ENCODE measurements at places on chromosomes 11 and 22. TPM values are rescaled to one million over a fixed set of nuclear protein-coding genes. Genes with fewer than 3 reads are reported as not detected.

Gene ACTN3
- not detected for total RNA-seq

Gene A4GALT
- total RNA-seq, result not detected

Gene APOL4
- total RNA-seq, result not detected

Gene TLCD5
- 0.42 TPM for total RNA-seq

Gene PHF21B
- not detected for total RNA-seq

GRCh38 chr11:23866641-23867040, 630.2 kb upstream of the LUZP2 start:
- H3K4me3 ChIP-seq, result no peak overlapping the region
- no peak for DNase-seq
- H3K36me3 ChIP-seq, result no peaks in the 10 kb centered on the region
- H3K4me1 ChIP-seq, result no peaks in the 10 kb centered on the region

DNA sequence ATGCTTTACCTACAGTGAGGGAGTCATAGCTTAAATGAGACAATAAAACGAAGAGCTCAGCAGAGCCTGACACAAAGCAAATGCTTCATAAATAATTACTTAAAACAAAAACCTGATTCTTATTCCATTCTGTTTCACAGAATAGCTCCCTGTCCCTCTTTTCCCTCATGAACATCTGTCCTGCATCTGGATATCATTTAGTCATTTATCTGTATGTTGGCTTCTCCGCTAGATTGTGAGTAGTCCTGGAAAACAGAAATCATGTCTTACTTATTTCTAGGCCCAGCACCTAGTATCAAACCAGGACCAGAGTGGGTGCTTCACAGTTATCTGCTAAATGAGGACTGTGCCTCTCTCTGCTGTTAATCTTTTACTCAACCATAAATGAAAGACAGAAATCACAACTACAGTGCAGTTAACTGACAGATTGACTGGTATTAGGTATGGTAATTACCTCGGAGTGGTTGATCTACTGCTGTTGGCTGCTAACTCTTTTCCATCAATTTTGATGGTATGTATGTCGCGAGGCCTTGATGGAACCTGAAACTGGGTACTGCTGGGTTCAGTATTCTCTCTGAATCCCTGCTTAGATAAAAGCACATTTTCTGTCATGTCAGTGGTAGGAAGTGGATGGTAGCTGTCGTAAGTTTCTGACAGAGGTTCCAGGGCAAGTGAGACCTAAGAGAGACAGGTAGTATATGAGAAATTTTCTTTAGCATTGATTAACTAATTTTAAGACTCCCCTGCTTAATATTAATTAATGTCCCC, 31.5 kb downstream of the C2CD3 start:
- no peaks in the 10 kb centered on the region for H3K27me3 ChIP-seq
- no peaks in the 10 kb centered on the region for H3K4me1 ChIP-seq
- no peak overlapping the region for H3K27ac ChIP-seq
- no peak for DNase-seq
- peaks cover 26% of the 10 kb centered on the region for H3K36me3 ChIP-seq

GRCh38 chr22:26617271-26618199, at the start of gene CRYBB1:
Gene CRYBB1, minus strand, starts transcription at chr22:26618027. Its CDS starts 1,708 bp downstream, at chr22:26616319.
- H3K27ac ChIP-seq, result no peak within 1 kb of the TSS
- no peak for DNase-seq
- H3K4me1 ChIP-seq, result no peaks in the 10 kb centered on the region
- no peaks in the 10 kb centered on the region for H3K27me3 ChIP-seq
- no peaks in the 10 kb centered on the region for H3K36me3 ChIP-seq
- no peak within 1 kb of the TSS for H3K4me3 ChIP-seq

DNA sequence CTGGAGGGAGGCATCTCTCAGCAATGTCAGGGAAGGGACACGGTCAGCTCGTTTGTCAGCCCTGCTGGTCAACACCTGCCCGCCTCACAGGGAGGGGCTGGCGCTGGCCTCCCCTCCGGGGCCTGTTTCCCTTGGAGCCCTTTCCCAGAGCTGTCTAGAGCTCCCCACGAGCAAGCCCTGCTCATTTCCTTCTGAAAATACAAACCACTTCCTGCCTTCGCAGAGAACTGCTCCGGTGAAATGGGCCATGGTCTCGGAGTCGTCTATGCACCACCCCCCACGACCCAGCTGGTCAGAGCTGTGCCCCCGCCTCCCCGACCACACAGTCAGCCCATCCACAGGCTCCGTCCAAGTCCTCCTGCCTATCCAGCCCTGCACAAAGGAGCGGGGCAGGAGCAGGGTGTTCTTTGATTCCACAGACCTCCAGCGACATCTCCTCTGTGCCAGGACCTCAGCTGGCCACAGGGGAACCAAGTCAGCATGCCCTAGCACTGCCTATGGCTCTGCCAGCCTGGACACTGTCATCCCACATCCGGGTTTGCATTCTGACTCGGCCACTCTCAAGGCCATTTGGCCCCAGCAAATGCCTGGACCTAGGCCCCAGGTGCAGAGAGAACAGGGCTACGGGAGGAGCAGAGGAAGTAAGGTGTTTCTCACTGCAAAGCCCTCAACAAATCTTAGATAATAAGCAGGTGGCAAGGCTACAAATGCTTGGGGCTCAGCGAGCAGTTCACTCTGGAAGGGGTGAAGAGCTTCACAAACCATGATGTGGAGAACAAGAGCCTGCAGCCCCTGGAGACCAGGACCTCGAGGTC, 82.1 kb upstream of the WNT11 start:
- no peak for DNase-seq
- peak overlapping the region; percentile 60 for H3K27ac ChIP-seq
- peaks cover 31% of the 10 kb centered on the region for H3K4me1 ChIP-seq

GRCh38 chr11:69509381-69509780, 27.9 kb downstream of the LINC01488 start:
- no peaks in the 10 kb centered on the region for H3K36me3 ChIP-seq
- H3K4me3 ChIP-seq, result no peak overlapping the region
- no peak overlapping the region for H3K27ac ChIP-seq

DNA sequence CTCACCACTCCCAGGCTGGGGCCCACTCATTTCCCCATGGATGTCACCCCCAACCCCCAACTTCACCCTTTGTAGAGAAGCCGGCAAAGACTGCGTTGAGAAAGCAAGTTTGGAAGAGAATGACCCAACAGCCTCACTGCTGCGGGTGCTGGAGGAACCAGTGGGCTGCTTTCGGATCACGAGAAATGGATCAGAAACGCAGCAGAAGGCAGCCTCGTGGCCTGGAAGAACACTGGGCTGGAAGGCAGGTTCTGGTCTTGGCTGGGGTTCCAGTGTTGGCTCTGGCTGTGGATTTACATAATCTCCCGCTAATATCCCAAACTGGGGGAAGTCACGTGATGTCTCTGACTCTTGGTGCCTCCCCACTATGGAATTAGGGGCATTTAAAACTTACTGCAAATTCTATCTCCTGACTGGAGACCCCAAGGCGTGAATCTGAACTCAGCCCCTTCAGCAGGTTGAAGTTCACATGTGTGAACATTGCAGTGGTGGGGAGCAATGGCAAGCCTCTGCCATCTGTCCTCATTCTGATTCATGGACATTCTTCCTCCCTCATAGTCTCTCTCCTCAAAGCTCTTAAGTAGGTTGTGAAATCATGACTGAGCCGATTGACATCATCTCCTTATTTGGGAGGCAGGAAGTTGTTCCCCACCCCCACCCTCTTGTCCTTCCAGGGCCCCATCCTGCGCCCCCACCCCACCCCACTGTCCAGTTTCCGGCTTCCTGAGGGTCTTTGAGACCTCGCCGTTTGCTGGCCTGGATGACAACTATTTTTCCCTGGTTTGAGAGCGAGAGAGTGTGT, 37.0 kb upstream of the TIMP3 start:
- DNase-seq, result no peak
- no peak overlapping the region for H3K4me3 ChIP-seq
- H3K4me1 ChIP-seq, result no peaks in the 10 kb centered on the region
- H3K36me3 ChIP-seq, result no peaks in the 10 kb centered on the region
- no peak overlapping the region for H3K27ac ChIP-seq
